Naive thymus-derived CD8-positive, alpha-beta T cell (primary cell): ENCODE measurements at places on chromosomes 4 and X. TPM values are rescaled to one million over a fixed set of nuclear protein-coding genes. Genes with fewer than 3 reads are reported as not detected.

- no peaks in the 10 kb centered on the region for H3K27me3 ChIP-seq
- H3K27ac ChIP-seq = no peak overlapping the region
- H3K4me3 ChIP-seq = no peak overlapping the region
- DNase-seq = no peak
- H3K36me3 ChIP-seq = no peaks in the 10 kb centered on the region
These were observed 1126.6 kb downstream of the FAT4 start for GRCh38 chr4:126441173-126442035.

DNA sequence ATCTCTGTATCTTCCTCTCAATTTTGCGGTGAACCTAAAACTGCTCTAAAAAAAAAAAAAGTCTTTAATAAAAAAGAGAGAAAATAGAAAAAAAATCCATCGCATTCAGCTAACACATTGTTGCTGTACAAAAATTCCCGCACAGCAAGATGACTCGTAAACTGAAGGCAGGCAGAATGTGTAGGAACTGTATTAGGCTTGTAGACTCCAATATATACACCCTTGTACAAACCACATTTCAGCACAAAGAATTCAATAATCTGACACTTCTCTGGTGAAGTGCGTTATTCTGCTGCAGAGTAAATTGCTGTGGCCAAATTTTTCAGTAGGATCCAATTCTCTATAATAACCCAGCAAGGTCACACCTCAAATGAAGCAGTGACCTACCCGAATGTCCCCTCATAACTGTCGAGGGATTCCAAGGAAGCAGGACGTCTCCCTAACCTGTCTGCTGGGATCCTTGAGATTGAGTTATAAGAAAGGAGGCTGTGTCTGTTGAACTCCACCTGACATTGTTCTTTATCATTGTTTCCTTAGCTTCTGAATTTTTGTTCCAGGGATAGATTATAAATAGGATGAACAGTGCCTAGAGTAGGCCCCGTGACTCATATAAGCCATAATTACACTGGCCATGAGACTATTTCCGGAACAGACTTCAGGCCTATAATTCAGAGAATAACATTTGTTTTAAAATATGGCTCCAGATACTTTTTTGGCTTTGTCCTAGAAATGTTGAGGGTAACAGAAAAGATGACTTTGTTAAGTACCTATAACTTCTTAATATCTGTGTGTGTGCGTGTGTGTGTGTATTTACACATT lies 348.3 kb downstream of the PCDH7 start:
- no peak overlapping the region for H3K27ac ChIP-seq
- no peaks in the 10 kb centered on the region for H3K27me3 ChIP-seq
- no peak for DNase-seq
- H3K36me3 ChIP-seq = no peaks in the 10 kb centered on the region
- H3K4me3 ChIP-seq = no peak overlapping the region

DNA sequence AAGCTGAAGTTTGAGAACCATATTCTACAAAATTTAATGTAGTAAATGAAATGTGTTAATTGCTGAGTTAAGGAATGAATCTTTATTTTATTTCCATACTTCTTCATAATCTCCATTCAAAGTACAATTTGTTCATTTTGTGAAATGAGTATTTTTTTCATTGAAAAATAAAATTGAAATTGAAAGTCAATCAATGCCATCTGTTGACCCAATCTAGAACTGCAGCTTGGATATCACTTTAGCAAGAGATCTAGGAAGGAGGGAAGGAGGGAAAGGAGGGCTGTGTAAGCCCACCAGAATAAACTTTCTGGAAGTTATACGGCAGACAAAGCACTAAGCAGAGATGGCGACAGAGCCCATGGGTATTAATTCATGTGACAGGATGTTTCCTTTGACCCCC lies 128.4 kb downstream of the ZMAT1 start:
- no peak overlapping the region for H3K27ac ChIP-seq
- DNase-seq = no peak
- H3K36me3 ChIP-seq = no peaks in the 10 kb centered on the region

GRCh38 chr4:148757171-148757570 lies 315.0 kb upstream of the NR3C2 start:
- no peaks in the 10 kb centered on the region for H3K4me1 ChIP-seq
- no peaks in the 10 kb centered on the region for H3K27me3 ChIP-seq
- H3K36me3 ChIP-seq = peaks cover 35% of the 10 kb centered on the region
- DNase-seq = no peak

- H3K27ac ChIP-seq = no peak overlapping the region
- H3K4me3 ChIP-seq = no peak overlapping the region
- H3K27me3 ChIP-seq = no peaks in the 10 kb centered on the region
These were observed 136.3 kb downstream of the MGST2 start for GRCh38 chr4:139801895-139802294.

Gene LRCH2
- not detected for total RNA-seq

Gene SCML1
- total RNA-seq = 30.1 TPM

Gene SH3RF1
- 0.16 TPM for total RNA-seq

Gene MAMLD1
- 0.31 TPM for total RNA-seq
